ENCODE measurements at places on chromosomes 11 and 22.

DNA sequence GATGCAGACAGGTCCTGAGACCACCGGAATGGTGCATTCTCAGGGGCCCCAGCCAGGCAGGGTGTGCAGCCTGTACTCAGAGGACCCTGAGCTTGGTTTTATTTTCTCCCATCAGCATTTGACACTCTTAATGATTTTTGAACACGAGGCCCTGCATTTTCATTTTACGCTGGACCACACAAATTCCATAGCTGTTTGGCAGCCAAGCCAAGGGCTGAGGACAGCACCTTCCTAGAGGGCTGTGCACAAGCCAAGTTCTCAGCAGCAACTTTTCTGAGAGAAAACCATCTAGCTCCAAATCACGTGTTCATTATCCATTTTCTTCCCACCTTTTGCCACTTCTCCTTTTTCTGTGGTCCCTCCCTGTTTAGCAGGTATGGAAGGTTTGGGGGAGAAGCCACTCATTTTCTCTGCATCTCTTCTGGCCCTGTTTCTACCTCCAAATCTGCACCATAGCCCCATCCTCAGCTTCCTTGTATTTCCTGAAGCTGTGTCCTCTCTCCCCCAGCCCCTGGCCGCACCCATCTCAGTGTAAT, 60.4 kb downstream of the TRAF6 start:
- DNase-seq: no peak

DNA sequence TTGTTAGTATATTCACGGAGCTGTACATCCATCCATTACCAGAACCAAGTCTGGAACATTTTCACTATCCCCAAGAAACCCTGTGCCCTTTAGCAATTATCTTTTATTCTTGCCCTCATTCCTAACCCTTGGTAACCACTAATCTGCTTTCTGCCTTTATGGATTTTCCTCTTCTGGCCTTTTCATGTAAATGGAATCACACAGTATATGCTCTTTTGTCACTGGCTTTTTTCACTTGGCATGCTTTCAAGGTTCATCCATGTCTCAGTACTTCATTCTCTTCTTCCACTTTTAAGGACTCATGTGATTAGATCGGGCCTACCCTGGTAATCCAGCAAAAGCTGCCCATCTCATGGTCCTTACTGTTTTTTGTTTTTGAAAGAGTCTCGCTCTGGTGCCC, 11.0 kb upstream of the ZBTB44 start:
- no peak for DNase-seq

DNA sequence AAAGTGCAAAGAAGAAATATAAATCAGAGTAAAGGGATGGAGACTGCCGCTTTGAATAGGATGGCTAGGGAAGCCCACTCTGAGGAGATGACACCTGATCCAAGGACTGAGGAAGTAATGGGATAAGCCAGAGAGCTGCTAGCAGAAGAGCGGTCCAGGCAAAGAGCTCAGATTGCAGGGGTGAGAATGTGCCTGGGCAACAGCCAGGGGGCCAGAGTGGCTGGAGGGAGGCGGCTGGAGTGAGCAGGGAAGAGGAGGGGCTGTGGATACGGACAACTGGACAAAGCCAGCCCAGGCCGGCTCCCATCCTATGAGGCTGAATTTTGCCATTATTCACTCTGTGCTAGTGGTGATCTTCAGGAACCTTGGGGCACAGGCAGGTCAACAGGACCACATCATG, 360.3 kb upstream of the SYN3 start:
- no peak for DNase-seq

- DNase-seq: no peak
Observed at GRCh38 chr22:49781289-49781782, 46.3 kb downstream of the BRD1 start.

DNA sequence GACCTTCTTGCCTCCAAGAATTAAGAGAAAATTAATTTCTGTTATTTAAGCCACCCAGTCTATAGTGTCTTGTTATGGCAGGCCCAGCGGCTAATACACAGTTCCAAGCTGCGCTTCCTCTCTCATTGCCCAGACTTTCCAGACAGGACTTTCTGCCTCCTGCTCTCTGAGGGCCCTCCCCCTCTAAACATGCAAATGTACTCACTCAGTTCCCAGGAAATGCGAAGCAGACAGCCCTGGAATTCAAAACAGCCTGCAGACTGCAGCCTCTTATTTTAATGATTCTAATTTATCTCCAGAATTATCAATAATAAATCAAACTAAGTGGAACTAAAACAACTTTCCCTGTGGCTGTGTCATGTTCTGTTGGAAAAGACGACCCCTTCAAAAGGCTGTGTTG, 115.5 kb upstream of the ISX start:
- no peak for DNase-seq

DNA sequence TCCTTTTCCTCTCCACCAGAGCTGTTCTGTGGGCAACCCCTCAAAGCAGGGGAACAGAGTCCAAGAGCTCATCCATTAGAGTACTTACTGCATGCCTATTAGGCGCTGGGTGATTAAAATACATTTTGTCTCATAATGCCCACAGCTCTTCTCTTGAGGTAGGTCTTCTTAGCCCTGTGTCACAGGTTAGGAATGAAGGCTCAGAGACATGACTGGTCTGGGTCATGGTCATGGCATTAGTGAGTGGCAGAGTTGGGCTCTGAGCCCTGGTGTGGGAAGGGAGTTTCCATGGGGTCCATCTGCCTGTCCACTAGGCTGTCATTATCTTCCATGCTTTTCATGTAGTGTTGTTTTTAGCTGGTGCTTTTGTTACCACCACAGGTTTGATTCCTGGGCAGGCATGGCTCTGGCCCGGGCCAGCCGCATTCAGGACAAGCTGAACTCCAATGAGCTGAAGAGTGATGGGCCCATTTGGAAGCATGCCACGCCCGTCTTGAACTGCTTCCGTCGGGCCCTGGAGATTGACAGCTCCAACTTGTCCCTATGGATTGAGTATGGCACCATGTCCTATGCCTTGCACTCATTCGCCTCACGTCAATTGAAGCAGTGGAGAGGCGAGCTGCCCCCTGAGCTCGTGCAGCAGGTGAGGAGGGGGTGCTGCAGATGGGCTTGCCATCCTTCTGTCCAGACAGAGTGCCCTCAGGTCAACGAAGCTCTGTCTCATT, 76.1 kb downstream of the CABIN1 start:
- DNase-seq: no peak

DNA sequence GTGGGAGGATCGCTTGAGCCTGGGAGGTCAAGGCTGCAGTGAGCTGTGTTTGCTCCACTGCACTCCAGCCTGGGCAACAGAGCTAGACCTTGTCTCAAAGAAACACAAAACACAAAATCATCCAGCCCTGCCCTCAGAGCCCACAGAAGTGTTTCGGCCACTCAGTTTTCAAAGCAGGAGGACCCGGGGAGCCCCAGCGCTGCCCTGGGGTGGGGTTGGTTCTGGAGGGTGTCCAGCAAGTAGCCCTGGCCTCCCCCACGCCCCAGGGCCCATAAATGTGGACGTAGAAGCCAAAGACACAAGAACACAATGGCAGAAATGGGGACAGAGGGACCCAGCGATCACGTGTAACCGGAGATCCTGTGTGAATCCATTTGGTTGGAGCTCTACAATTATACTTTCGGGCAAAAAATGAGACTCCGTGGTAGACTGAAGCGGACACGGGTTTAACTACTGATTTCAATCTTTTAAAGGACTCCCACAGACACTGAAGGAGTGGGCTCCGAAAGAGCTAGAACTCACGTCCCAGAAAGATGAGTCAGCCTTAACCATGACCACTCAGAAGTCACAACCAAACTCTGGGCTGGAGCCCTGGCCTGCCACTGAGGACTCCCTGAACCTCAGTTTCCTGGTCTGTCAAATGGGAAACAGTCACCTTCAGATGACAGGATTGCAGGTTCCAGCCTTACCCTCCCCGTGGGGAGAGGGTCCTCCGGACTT, 9.0 kb upstream of the CYTH4 start:
- DNase-seq: peak; percentile 36

DNA sequence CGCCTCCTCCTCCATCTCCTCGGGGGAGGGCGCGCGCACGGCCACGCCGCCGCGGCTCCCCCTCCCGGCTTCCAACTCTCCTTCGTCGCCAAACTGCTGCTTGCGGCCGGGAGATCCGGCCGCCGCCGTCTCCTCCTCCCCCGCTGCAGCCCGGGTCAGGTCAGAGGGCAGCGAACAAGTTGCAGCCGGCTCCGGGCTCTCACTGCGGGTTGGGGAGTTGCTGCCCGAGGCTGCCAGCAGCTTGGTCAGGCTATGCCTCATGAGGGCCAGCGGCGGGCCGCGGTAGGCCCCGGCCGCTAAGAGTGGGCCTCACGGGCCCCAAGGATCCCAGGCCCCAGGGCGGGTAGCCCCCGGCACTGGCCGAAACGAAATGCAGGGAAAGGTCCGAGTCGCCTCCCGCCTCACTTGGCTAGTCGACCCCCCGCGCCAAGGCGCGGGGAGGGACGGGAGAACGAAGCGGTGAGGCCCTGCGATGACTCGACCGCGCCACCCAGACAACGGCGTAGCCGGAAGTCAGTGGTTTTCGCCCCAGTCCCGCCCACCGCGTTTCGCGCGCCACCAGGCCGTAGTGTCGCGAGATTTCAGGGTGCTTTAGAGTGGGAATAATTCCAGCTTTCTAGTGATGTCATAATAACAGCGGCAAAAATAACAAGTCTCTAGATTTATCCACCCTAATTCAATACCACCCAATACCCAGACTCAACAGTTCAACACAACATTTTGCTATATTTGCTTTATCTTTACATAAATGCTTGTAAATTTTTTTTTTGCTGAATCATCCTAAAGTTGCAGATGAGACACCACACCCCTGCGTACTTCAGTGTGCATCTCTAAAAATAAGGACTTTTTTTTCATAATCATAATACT, at the start of gene CREBZF:
TSS of gene CREBZF (minus strand) at position 515 of the 867 bp plus-strand sequence. CDS start at position 261, 254 bp downstream.
- DNase-seq: peak; percentile 94

DNA sequence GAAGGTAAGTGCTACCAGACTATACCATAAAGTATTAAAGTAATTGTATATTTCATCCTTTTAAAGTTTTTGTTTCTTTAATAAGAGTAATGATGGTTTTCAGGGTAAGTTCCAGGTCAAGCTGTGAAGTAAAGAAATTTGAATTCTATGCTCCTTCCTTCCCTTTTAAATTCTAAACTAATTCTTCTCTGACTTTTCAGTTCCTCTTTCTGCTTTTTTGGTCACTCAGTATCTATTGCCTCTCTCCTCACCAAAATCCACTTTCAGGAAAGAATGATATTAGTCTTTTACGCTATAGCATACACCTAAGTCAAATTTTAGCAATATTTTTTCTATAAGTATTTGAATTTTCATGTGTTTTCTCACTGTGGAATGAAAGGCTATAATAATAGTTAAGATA, 8.2 kb downstream of the MMP8 start:
- DNase-seq: no peak

- DNase-seq: no peak
Observed at GRCh38 chr11:114163229-114163631, 103.7 kb downstream of the ZBTB16 start.

DNA sequence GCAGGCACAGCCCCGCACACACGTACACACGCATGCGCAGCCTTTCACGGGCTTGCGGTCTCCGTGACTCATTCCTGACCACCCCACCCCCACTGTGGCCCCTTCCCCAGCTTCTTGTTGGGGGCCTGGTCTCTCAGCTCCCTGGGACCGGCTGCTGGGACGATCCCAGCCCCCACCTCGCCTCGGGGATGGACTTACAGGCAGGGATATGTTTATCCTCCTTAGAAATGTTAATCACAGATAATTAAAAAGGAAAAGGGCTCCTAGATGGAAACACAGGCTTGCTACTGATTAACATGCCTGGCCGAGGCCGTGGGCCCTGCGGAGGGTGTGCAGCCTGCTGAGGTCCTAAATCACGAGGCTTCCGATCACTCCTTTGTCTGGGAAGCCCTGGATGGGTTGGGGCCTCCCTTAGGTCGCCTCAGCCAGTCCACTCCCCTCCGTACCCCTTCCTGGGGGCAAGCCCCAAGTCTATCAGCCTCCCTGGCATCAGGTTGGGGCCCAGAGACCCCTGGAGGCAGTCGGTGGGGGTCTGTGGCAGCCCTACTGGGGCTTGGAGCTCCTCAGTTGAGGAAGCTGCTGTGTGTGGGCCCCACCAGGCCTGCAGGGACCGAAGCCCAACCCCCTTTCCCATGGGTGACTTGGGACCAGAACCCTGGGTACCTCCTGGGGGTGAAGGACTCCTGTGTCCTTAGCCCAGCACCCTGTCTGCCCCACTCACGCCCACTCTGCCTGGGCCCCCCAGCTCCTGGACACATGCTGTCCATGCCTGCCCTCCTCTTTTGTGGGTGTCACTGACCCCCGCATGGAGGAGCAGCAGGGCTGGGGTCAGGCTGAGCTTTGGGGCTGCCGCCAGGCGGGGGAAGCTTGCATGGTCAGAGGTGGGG, 20.6 kb downstream of the TSPAN4 start:
- DNase-seq: no peak

DNA sequence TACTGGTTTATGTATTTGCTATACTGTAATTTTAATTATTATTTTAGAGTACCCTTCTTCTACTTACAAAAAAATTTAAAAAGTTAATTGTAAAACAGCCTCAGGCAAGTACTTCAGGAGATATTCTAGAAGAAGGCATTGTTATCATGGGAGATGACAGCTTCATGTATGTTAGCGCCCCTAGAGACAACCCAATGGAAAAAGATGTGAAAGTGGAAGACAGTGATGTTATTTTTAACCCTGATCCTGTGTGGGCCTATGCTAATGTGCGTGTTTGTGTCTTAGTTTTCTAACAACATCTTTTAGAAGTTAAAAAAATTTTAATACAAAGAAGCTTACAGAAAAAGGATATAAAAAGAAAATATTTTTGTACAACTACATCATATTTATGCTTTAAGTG, 205.0 kb downstream of the FAM76B start:
- DNase-seq: no peak

- DNase-seq: no peak
Observed at GRCh38 chr11:81829976-81830375, 903.7 kb downstream of the FAM181B start.

DNA sequence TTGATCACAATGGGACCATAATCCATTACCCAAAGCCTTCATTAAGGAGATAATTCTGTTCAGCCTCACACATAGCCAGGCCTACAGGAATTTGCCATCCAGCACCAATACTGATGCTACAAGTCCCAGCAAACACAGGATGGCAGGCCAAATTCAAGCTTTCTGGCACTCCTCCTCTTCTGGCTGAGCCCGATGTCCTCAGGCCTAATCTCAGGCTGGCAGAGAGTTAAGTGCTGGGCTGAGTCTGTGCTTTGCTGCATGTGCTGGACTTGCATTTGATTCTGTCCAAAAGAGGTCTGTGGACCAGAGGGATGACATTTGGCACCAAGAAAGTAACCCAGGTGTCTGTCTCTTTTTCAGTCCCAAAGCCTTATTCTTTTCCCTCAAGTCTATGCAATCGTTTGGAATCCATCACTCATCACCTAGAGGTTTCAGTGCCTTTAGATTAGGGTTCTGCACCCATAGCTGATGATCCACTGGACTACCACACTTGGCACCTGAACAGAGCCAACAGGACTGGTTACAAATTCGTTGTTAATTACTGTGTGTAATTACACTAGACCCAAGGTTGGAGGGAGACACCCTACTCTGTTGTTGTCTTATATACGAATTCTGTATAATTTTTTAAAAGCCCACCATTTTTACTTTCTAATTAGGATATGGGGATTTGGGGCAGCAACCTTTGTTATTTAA, 19.4 kb upstream of the LIN7C start:
- no peak for DNase-seq

Data from HCEC 1CT (cell line).